ENCODE measurements at places on chromosomes 1 and 21. TPM values are rescaled to one million over a fixed set of nuclear protein-coding genes. Genes with fewer than 3 reads are reported as not detected.

DNA sequence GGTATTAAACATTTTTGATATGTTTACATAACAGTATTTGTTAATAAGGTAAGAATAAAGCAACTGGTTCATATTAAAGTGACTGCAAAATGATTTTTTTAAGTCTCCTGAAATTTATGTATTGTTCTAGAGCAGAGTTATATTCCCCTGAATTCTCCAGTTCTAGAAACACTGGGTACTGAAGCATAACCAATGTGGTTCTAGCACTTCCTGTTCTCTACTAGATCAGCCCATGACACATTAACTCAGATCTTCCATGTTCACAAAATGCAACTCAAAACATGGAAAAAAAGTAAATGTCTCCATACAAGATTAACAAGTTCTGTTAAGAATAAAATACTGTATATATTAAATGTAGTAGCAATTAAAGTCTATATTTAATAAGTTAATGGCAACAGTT is 3.9 kb downstream of the NEGR1 start:
- H3K27ac ChIP-seq: no peak overlapping the region
- H3K27me3 ChIP-seq: no peaks in the 10 kb centered on the region
- H3K4me3 ChIP-seq: no peak overlapping the region
- H3K36me3 ChIP-seq: no peaks in the 10 kb centered on the region
- no peaks in the 10 kb centered on the region for H3K4me1 ChIP-seq
- DNase-seq: no peak

GRCh38 chr1:204114606-204115005 is 37.2 kb downstream of the ETNK2 start:
- H3K4me1 ChIP-seq: no peaks in the 10 kb centered on the region
- no peak overlapping the region for H3K4me3 ChIP-seq

GRCh38 chr1:204676043-204676442 is 9.5 kb downstream of the LRRN2 start:
- DNase-seq: no peak
- H3K4me1 ChIP-seq: no peaks in the 10 kb centered on the region
- no peaks in the 10 kb centered on the region for H3K27me3 ChIP-seq

- H3K27ac ChIP-seq: no peak overlapping the region
- peaks cover 4% of the 10 kb centered on the region for H3K4me1 ChIP-seq
- no peak overlapping the region for H3K4me3 ChIP-seq
- no peaks in the 10 kb centered on the region for H3K27me3 ChIP-seq
- no peaks in the 10 kb centered on the region for H3K36me3 ChIP-seq
Observed at GRCh38 chr21:46478910-46479309, 20.2 kb downstream of the DIP2A start.

DNA sequence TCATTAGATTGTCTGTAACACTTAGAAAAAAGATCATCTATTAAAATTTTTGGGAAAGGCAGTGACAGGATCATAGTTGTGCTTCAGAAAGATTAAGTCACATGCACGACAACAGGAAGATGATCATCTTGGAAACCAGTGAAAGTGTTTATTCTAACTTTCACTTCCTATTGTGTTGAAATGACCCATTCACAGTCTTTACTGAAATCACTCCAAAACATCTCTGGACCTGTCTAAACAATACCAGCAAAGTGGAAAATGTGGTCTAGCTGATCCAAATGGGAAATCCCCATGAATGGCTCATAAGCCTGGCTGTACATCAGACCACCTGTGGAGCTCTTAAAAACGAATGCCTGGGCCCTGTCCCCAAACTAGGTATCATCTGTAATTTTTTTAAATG is 111.1 kb upstream of the ETV3 start:
- no peak overlapping the region for H3K4me3 ChIP-seq
- H3K27me3 ChIP-seq: no peaks in the 10 kb centered on the region
- no peaks in the 10 kb centered on the region for H3K36me3 ChIP-seq
- H3K4me1 ChIP-seq: no peaks in the 10 kb centered on the region
- no peak overlapping the region for H3K27ac ChIP-seq

DNA sequence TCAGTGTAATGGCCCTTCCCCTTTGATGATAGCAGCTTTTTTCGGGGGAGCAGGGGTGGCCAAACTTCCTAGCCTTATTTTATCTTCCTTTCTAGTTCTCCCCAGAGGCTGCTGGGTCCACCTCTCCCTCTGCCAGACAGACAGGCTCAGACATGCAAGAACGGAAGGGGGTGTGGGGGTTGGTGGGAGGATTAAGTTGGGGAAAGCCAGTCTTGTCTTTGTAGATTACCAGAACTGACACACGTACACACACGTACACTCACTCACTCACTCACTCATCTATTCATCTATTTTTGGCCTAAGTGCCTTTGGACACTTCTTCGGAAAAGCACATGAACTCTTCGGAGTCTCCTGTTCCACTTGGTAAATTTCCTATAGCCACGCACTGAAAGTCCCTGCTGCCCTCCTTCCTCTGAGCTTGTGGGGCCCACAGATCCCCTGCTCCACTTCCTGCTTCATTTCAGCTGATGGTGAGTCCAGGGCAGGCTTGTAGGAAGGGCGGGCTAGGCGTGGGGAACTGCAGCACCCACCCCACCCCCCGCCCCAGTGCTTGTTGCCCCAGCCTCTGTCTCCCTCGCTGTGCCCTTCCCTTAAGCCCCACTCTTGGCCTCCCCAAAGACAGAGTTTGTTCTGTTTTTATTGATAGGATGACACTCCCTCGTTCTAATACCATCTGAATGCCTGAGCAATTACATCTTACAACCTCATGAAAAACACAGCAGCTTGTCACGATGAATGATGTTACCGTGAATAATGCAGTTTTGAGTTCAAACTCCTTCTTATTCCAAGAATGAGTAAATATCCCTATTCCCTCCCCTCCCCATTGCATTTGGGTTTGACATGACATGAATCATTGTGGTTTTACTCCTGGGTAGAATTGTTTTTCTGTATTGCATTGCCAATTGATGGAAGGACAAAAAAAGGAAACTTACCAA is 60.7 kb upstream of the ATP5PO start:
- no peaks in the 10 kb centered on the region for H3K36me3 ChIP-seq
- H3K4me1 ChIP-seq: no peaks in the 10 kb centered on the region
- no peak overlapping the region for H3K4me3 ChIP-seq
- peak; percentile 6 for DNase-seq
- no peaks in the 10 kb centered on the region for H3K27me3 ChIP-seq

DNA sequence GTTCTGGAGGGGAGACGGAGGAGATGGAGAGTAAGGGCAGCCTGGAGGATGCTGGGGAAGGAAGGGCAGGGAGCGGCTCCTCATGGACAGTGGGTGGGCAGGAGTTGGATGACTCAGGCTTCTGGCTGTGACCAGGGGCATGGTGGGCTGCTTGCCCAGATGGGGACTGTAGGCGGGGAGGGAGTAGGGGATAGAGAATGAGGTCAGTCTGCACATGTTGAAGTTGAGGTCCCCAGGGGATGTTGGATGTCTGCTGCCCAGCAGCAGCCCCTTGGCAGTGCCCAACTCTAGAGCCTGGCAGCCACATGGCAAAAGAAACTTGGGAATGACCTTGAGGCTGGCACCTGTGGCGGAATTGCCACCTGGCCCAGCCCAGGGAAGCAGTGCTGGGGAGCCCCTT is 6.4 kb downstream of the SELENON start:
- peak overlapping the region; percentile 39 for H3K27ac ChIP-seq
- peaks cover 16% of the 10 kb centered on the region for H3K36me3 ChIP-seq
- no peak for DNase-seq

DNA sequence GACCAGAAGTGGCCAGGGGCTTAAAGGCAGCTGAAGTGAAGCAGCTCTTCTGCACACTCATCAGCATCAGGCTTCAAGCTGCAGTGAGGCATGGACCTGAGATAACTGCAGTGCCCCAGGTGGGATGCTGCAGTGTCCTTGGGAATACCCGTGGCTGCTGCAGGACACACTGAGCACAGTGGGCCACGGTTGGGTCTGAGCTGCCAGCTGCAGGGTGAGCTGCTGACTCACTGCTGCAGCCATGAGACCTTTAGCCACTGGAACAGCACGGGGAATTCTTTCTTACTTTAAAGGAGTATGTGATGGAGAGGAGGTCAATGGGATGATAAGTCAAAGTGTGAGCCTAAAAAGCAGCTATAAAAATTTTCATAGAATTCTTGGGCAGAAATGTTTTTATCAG is 102.1 kb downstream of the XCL2 start:
- no peak overlapping the region for H3K27ac ChIP-seq
- no peaks in the 10 kb centered on the region for H3K4me1 ChIP-seq
- H3K27me3 ChIP-seq: no peaks in the 10 kb centered on the region
- DNase-seq: no peak
- H3K4me3 ChIP-seq: no peak overlapping the region

DNA sequence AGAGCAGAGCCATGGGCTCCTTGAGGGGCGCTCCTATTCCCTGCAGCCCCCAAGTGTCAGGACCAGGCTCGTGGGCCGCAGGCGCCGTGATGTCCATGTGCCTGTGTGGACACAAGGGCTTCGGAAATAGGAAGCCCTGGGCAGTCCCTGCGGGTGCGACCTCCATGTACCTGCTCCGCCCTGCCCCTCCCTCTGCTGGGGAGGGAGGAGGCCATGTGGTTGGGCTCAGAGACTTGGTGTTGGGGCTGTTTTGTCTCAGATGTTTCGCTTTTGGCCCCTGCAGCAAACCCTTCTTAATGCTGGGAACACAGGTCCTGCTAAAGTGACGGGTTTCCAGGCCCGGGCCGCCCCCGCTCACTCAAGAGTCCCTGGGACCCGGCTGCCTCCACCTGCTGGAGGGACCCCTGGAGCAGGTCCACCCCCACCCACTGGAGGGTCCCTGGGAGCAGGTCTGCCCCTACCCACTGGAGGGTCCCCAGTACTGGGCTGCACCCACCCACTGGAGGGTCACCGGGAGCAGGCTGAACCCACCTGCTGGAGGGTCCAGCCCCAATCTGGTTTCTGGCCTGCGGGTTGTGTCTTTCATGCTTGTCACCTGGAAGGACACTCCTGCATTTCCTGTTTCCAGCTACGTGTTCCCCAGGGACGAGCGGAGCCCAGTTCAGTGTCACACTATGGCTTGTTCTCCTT is 156.5 kb downstream of the PEX14 start:
- peaks cover 26% of the 10 kb centered on the region for H3K4me1 ChIP-seq
- no peak overlapping the region for H3K27ac ChIP-seq
- no peak for DNase-seq
- no peaks in the 10 kb centered on the region for H3K27me3 ChIP-seq
- no peak overlapping the region for H3K4me3 ChIP-seq

- no peak overlapping the region for H3K4me3 ChIP-seq
- peak; percentile 24 for DNase-seq
- peaks cover 2% of the 10 kb centered on the region for H3K36me3 ChIP-seq
- no peaks in the 10 kb centered on the region for H3K4me1 ChIP-seq
- H3K27me3 ChIP-seq: no peaks in the 10 kb centered on the region
Observed at GRCh38 chr1:161801955-161802354, 35.8 kb downstream of the ATF6 start.

- peaks cover 6% of the 10 kb centered on the region for H3K4me1 ChIP-seq
- H3K27me3 ChIP-seq: no peaks in the 10 kb centered on the region
- H3K27ac ChIP-seq: no peak overlapping the region
- no peak for DNase-seq
Observed at GRCh38 chr1:116415699-116416533, 42.9 kb downstream of the ATP1A1 start.

SLAMF7 gene
- 0.22 TPM for total RNA-seq

TMPRSS2 gene
- total RNA-seq: 15.1 TPM

H3-3A gene
- total RNA-seq: 398 TPM

GNAT2 gene
- total RNA-seq: not detected

TNN gene
- 1.3 TPM for total RNA-seq

NTMT2 gene
- total RNA-seq: not detected

LHX8 gene
- not detected for total RNA-seq

REN gene
- not detected for total RNA-seq

SYCP1 gene
- not detected for total RNA-seq

SELP gene
- 8.2 TPM for total RNA-seq

LCE6A gene
- total RNA-seq: not detected

CD1D gene
- total RNA-seq: 2.8 TPM

EBNA1BP2 gene
- total RNA-seq: 42.1 TPM

Data from thyroid gland (tissue), 4 donors.